Body of pancreas (tissue), 4 donors: ENCODE measurements at places on chromosomes 2 and 18. TPM values are rescaled to one million over a fixed set of nuclear protein-coding genes. Genes with fewer than 3 reads are reported as not detected.

GRCh38 chr2:161124201-161124600 is 36.0 kb upstream of the TANK start:
- H3K4me3 ChIP-seq, result no peak overlapping the region
- no peaks in the 10 kb centered on the region for H3K36me3 ChIP-seq
- H3K27ac ChIP-seq, result peak overlapping the region; percentile 58

GRCh38 chr2:186129767-186130581 is 356.1 kb upstream of the ZC3H15 start:
- peak; percentile 8 for DNase-seq
- H3K4me3 ChIP-seq, result no peak overlapping the region
- no peaks in the 10 kb centered on the region for H3K36me3 ChIP-seq
- H3K27ac ChIP-seq, result no peak overlapping the region

- H3K27ac ChIP-seq, result no peak overlapping the region
- no peak for DNase-seq
Observed at GRCh38 chr18:79958981-79959380, 5.5 kb upstream of the HSBP1L1 start.

GRCh38 chr2:37625156-37625555 is 46.3 kb downstream of the CDC42EP3 start:
- no peak overlapping the region for H3K27ac ChIP-seq
- peaks cover 5% of the 10 kb centered on the region for H3K4me1 ChIP-seq
- H3K27me3 ChIP-seq, result no peaks in the 10 kb centered on the region
- no peak for DNase-seq

- H3K27me3 ChIP-seq, result no peaks in the 10 kb centered on the region
- no peak for DNase-seq
- no peaks in the 10 kb centered on the region for H3K4me1 ChIP-seq
- no peak overlapping the region for H3K27ac ChIP-seq
Observed at GRCh38 chr2:46385786-46386577, 88.8 kb downstream of the EPAS1 start.

The SP140 gene
- 0.33 TPM for total RNA-seq

DNA sequence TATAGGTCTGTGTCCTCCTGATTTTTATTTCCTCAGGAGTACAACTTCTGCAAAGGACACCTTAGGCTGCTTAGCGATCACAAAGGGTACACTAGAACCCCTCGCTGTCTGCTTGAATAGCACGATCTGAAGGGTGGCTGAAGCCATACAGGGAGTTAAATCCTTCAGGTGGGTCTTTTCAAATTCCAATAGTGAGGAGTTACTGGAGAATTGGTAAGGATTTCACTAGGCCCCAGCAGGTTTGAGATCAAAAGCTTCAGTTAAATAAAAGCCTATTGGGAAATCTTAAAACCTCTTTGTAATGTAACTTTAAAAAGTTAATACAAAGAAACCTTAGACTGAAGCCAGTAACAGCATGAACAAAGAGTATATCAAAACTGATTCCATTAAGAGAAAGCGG is 613.1 kb downstream of the ZEB2 start:
- H3K36me3 ChIP-seq, result no peaks in the 10 kb centered on the region
- H3K27ac ChIP-seq, result no peak overlapping the region
- H3K4me3 ChIP-seq, result no peak overlapping the region
- H3K4me1 ChIP-seq, result no peaks in the 10 kb centered on the region
- H3K27me3 ChIP-seq, result no peaks in the 10 kb centered on the region

DNA sequence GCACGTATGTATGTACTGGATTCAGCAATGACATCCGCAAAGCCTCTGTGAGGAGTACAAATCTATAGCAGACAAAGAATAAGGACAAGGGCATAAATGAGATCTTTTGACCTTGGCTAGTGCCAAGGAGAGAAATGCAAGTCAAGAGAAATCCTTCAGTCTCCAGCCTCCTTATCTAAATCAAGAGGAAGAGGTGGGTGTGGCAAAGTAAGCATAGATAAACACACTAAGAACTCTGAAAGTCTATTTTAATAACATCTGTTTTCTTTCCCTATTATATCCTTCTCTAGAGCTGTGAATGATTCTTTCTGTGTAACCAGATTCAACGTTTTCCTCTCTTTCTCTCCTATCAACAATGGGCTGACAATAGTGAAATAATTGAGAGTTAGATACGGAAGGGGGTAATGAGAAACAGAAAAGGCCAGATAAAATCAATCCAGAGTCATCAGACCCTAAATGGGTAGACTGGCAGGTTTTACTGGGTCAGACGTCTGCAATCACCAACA is 118.5 kb upstream of the ZFP36L2 start:
- DNase-seq, result no peak
- no peak overlapping the region for H3K4me3 ChIP-seq
- H3K4me1 ChIP-seq, result peaks cover 37% of the 10 kb centered on the region
- no peaks in the 10 kb centered on the region for H3K36me3 ChIP-seq
- no peaks in the 10 kb centered on the region for H3K27me3 ChIP-seq

- H3K4me1 ChIP-seq, result no peaks in the 10 kb centered on the region
- H3K4me3 ChIP-seq, result no peak overlapping the region
- H3K27me3 ChIP-seq, result no peaks in the 10 kb centered on the region
- H3K36me3 ChIP-seq, result no peaks in the 10 kb centered on the region
- H3K27ac ChIP-seq, result no peak overlapping the region
Observed at GRCh38 chr2:239752951-239753350, 272.2 kb downstream of the NDUFA10 start.

DNA sequence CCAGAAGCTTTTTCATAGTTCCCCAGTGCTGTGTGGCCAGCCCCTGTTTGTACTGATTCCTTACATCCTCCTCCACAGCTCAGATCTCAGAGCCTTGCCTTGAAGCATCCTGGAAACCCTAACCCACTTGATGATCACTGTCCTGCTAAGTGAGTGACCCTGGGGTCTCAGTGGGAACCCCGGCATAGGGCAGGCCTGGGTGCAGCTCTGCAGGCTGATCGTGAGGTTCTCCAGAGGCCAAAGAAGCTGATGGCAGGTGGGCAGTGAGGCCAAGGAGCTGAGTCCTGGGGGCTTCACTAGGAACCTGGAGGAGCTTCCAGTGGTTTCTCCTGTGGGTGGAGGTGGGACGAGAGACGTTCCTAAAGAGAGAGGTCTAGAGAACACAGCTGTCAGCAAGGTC is 47.4 kb upstream of the BIN1 start:
- no peaks in the 10 kb centered on the region for H3K4me1 ChIP-seq
- H3K27ac ChIP-seq, result no peak overlapping the region
- H3K27me3 ChIP-seq, result no peaks in the 10 kb centered on the region
- no peaks in the 10 kb centered on the region for H3K36me3 ChIP-seq
- no peak overlapping the region for H3K4me3 ChIP-seq

The SLC38A11 gene
- 2.9 TPM for total RNA-seq

The PIAS2 gene
- total RNA-seq, result 12.5 TPM

- H3K27ac ChIP-seq, result no peak overlapping the region
- no peak for DNase-seq
- no peaks in the 10 kb centered on the region for H3K4me1 ChIP-seq
Observed at GRCh38 chr2:8722986-8723385, 41.1 kb downstream of the ID2 start.

DNA sequence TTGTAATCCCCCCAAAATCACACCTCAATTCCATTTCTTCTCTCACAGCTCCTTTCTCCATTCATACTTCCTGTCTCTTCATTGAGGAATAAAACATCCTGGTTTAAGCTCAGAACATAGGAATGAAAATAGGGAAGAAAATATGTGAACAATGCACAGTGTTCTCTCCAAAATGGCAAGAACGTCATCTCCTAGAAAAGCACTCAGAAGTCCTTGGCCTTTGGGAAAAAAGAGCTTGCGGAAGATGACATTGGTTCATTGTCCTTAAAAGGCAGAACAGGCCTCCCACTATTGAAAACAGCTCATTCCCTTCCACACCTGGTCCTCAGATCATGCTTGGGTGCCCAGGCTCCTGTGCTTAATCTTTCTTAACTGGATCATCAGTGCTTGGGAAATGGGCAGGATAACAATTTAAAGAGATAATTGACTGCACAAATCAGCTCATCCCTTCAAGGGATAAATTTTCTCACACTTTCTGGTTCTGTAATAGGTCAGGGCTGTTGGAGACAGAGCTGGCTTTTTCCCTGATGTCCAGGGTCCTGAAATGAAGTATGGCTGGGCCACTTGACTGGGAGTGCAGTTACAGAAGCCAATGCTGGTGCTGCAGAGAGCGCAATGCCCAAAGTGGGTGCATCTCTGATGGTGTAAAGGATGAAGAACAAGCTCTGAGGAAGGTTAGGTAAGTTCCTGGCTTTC is 69.2 kb downstream of the MARCHF4 start:
- no peak overlapping the region for H3K27ac ChIP-seq
- H3K27me3 ChIP-seq, result no peaks in the 10 kb centered on the region
- no peak overlapping the region for H3K4me3 ChIP-seq
- no peaks in the 10 kb centered on the region for H3K36me3 ChIP-seq
- no peak for DNase-seq
- no peaks in the 10 kb centered on the region for H3K4me1 ChIP-seq

The KIF5C gene
- total RNA-seq, result 2.6 TPM

GRCh38 chr2:171347591-171348032 is 86.2 kb downstream of the METTL8 start:
- H3K27me3 ChIP-seq, result no peaks in the 10 kb centered on the region
- H3K36me3 ChIP-seq, result no peaks in the 10 kb centered on the region
- DNase-seq, result no peak
- no peaks in the 10 kb centered on the region for H3K4me1 ChIP-seq
- H3K27ac ChIP-seq, result no peak overlapping the region

GRCh38 chr2:67414867-67415266 is 17.7 kb downstream of the ETAA1 start:
- H3K27me3 ChIP-seq, result no peaks in the 10 kb centered on the region
- DNase-seq, result no peak
- H3K4me3 ChIP-seq, result no peak overlapping the region
- no peaks in the 10 kb centered on the region for H3K4me1 ChIP-seq
- H3K36me3 ChIP-seq, result peaks cover 5% of the 10 kb centered on the region

GRCh38 chr18:33805592-33805991 is 227.6 kb downstream of the ASXL3 start:
- no peak overlapping the region for H3K27ac ChIP-seq
- DNase-seq, result no peak
- no peaks in the 10 kb centered on the region for H3K27me3 ChIP-seq
- H3K4me3 ChIP-seq, result no peak overlapping the region
- H3K36me3 ChIP-seq, result no peaks in the 10 kb centered on the region

The MZT2B gene
- total RNA-seq, result 68.6 TPM

DNA sequence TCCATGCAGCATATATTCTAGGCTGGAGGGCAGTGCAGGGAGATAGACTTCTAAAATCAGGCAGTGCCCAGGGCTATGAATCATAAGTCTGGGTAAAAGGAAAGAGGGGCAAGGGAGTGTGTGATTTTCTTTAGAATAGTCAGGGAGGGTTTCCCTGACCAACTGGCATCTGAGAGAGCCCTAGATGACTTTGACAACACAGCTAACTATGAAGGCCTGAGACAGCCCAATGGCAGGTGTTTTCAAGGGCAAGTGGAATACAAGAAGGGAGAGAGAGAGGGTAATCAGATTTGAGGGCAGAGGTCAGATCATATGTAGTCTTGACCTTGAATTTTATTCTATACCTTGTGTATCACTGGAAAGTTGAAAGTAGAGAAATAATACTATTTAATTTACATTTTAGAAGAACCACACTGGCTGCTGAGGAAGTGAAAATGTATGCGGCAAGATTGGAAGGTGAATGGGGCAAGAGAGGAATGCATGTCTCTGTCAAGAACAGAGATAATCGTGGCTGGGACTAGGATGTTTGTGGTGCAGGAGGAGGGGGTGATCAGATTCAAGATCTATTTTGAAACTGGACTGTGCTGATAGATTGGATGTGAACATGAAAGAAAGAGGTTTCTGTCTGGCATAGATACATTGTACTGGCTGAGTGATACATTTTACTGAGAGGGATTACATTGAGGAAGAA is 1.9 kb upstream of the ITGB6 start:
- DNase-seq, result no peak
- H3K27me3 ChIP-seq, result no peaks in the 10 kb centered on the region
- H3K4me1 ChIP-seq, result no peaks in the 10 kb centered on the region
- no peak overlapping the region for H3K27ac ChIP-seq
- no peak overlapping the region for H3K4me3 ChIP-seq

- no peaks in the 10 kb centered on the region for H3K27me3 ChIP-seq
- no peak for DNase-seq
- no peak overlapping the region for H3K27ac ChIP-seq
- H3K4me3 ChIP-seq, result no peak overlapping the region
- no peaks in the 10 kb centered on the region for H3K4me1 ChIP-seq
Observed at GRCh38 chr2:151789055-151789834, 39.0 kb downstream of the ARL5A start.

The GALNT5 gene
- not detected for total RNA-seq

The ERFE gene
- total RNA-seq, result not detected

The DUSP19 gene
- 1.6 TPM for total RNA-seq
